ENCODE measurements at places on chromosomes 2 and 18. TPM values are rescaled to one million over a fixed set of nuclear protein-coding genes. Genes with fewer than 3 reads are reported as not detected.

- DNase-seq: no peak
These were observed 42.8 kb downstream of the TRAPPC12 start for GRCh38 chr2:3422161-3422779.

Gene GAL3ST2
- 0.26 TPM for polyA plus RNA-seq

DNA sequence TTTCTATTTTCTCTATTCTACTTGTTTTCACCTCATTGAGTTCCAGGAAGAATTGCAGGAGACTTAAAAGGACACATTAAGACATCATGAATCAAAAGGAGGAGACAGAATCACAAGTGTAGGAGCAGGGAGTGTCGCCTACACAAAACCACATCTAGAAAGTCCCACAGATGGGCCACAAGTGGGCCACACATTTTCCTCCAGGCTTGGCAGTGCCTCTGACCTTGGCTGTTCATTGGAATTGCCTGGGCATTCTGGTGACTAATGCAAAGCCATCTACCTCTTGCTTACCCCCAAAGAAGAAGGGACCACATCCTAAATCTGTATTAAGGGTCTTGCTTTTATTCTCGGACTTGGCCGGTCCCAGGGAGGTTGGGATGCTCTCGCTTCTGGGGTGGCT is 103.6 kb downstream of the KLHL29 start:
- no peak for DNase-seq

- no peak for DNase-seq
These were observed 75.8 kb downstream of the UGGT1 start for GRCh38 chr2:128166746-128167353.

GRCh38 chr2:233892793-233893192 is 24.4 kb upstream of the TRPM8 start:
- DNase-seq: no peak

- no peak for DNase-seq
These were observed 241.6 kb upstream of the FN1 start for GRCh38 chr2:215677481-215677880.

DNA sequence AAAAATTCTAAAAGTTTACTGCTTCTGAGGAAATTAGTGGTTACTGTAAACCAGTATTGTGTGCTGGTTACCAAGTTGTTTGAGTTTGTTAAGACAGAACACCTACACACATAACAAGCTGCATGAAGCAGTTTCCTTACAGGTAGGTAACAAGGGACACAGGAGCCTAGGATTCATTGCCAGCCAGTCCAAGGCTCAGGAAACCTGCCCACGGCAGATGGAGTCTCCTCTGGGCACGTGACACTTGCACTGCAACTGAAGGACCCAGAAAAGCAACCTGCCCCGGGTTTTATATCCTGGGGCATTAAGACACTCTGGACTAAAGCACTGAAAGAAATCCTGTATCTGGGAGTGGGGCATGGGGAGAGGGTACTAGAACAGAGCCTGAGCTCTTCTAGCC is 639.3 kb downstream of the ADCYAP1 start:
- DNase-seq: no peak

Gene CYRIA
- polyA plus RNA-seq: 16.6 TPM

DNA sequence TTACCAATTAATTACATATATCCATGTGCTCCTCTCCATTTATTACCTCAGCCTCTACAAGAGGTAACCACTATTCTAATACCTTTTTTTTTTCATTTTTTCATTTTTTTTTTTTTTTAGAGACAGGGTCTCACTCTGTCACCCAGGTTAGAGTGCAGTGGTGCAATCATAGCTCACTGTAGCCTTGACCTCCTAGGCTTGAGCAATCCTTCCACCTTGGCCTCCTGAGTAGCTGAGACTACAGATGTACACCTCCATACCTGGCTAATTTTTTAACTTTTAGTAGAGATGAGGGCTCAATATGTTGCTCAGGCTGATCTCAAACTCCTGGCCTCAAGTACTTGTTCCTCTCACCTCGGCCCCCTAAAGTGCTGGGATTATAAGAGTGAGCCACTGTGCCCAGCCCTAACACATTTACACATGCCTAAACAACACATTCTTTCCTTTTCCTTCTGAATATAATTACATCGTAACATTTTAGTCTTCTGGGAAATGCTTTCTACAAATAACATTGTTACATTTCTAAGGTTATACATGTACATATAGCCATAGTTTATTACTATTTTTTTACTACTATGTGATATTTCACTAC is 10.5 kb downstream of the PPIL3 start:
- DNase-seq: no peak

Data from right lung (tissue), 10 donors.